ENCODE measurements at places on chromosomes 6 and 20.

GRCh38 chr20:59939879-59940128 lies 301 bp downstream of the PPP1R3D start:
- DNase-seq = no peak

- DNase-seq = no peak
These were observed 16.8 kb downstream of the TMEM244 start for GRCh38 chr6:129844118-129844891.

GRCh38 chr20:57104113-57104512 lies 162.3 kb downstream of the BMP7 start:
- no peak for DNase-seq

DNA sequence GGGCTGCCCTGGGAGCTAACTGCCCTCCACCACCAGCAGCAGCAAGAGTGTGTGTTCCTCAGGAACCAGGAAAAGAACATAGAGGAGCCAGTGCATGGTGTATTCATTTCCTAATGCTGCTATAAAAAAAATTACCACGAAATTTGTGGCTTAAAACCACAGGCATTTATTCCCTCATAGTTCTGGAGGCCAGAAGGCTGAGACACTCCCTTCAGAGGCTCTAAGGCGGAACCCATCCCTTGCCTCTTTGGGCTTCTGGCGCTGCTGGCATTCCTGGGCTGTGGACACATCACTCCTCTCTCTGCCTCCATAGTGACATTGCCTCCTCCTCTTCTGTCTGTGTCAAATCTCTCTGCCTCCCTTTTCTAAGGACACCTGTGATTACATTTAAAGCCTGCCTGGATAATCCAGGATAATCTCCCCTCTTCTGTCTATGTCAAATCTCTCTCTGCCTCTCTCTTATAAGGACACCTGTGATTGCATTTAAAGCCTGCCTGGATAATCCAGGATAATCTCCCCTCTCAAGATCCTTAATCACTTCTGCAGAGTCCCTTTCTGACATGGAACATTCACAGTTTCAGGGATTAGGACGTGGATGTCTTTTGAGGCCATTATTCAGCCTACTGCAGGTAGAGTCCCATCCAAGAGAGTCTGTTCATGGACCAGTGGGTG lies 54.7 kb downstream of the NDUFAF5 start:
- no peak for DNase-seq

DNA sequence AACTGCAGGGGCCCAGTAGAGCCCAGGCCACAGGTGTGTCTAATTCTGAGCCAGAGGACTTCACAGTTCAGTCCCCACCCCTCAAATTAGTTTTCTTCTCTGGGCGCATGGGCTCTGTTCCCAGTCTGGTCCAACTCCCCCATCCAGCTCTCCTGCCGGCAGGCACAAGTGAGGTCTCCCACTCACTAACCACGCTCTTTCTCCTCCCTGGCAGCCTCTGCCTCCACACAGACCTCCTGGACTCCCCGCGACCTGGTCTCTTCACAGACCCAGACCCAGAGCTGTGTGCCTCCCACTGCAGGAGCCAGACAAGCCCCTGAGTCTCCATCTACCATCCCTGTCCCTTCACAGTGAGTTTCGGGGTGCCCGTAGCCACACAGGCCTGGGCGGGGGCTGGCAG lies 6.2 kb downstream of the NCR2 start:
- DNase-seq = no peak

DNA sequence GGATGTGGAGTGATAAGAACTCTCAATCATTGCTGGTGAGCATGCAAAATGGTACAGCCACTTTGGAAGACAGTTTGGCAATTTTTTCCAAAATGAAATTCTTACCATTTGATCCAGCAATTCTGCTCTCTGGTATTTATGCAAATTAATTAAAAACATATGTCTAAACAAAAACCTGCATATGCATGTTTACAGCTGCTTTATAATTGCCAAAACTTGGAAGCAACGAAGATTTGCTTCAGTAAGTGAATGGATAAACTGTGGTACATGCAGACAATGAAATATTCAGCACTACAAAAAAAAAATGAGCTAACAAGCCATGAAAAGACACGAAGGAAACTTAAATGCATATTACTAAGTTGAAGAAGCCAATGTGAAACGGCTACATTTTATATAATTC lies 55.5 kb upstream of the SMLR1 start:
- no peak for DNase-seq

GRCh38 chr6:137715589-137716045 lies 151.4 kb upstream of the TNFAIP3 start:
- DNase-seq = no peak

- DNase-seq = no peak
These were observed 73.1 kb downstream of the TPBG start for GRCh38 chr6:82436740-82437139.

DNA sequence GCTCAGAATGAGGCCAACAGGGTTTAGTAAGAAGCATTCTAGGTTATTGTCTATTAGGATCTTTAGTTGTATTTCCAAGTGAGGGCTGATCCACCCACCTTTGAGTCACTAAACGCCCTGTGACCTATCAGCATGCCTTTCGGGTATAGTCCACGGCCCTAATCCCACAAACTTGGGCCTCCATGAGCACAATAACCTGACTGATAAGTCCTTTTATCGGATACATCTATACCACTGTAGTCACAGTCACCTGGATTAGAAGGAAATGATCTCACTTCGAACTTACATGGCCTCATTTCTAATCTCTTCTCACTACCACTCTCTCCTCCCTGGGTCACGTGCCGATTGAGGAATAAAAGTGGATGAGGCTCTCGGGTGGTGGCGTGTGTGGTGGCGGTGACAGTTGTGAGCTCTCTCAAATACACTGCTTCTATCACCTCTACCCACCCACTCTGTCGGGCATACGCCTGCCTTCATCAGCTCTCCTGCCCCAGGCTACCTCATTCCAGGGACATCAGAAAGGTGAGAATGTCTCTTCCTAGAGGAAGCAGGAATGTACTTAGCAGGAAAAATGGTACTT lies 65.2 kb downstream of the TRAM2 start:
- no peak for DNase-seq

- DNase-seq = no peak
These were observed 20.3 kb downstream of the PACSIN1 start for GRCh38 chr6:34486106-34486740.

- DNase-seq = no peak
These were observed 45.2 kb downstream of the CDC5L start for GRCh38 chr6:44432726-44433125.

- DNase-seq = no peak
These were observed 483.6 kb upstream of the NOX3 start for GRCh38 chr6:155939253-155939652.

DNA sequence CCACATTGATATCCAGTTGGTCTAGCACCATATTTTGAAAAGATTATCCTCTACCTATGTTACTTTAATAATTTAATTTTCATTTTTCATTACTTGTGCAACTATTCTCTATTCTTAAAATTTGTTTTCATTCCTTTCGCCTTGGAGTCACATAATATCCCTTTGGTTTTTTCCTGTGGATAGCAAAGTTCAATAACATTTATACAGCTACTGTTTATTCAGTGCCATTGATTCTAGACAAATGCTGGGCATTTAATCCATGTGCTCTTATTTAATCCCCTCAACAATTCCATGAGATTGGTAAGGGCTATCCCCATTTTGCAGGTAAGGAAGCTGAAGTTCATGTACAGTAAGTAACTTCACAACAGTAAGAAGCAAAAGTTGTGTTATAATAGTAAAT lies 32.6 kb downstream of the PSMF1 start:
- no peak for DNase-seq

DNA sequence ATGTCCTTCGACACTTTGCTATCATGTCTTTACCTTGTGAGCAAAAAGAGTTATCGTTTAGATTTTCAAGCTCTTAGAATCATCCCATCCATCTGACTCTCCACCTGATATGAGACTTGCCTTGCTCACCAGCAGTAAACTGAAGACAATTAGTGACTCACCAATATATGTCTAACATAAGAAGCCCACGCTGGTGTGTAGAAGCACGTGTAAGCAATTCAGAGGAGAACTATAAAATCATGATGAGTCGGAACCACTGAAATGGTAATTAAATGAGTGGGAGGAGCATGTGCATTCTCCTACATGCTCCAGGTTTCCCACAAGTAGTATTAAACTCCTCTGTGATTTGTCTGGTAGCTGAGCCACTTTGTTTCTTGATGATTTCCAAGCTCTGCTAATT lies 181.6 kb upstream of the RNF217 start:
- DNase-seq = no peak

DNA sequence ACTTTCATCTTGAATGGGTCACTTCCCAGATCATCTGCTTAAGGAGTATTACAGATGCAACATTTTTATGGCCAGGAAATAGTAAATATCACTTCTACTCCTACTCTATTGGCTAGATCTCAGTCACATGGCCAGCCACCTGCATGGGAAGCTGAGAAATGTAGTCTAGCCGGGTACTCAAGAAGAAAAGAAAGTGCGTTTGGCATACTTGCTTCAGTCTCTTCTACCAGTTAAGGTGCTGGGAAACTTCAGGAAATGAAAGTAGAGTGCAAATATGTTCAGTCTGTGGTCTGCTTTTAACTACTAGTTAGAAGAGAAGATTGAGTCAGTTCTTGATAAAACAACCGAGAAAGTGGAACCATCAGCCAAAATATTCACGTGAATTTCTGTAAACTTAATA lies 129.2 kb downstream of the PDSS2 start:
- DNase-seq = no peak

GRCh38 chr6:15518057-15518456 lies 144.8 kb downstream of the DTNBP1 start:
- no peak for DNase-seq

- no peak for DNase-seq
These were observed 2.2 kb downstream of the HMGCLL1 start for GRCh38 chr6:55576811-55577210.

GRCh38 chr6:31197559-31198305 lies 27.2 kb upstream of the POU5F1 start:
- DNase-seq = no peak

DNA sequence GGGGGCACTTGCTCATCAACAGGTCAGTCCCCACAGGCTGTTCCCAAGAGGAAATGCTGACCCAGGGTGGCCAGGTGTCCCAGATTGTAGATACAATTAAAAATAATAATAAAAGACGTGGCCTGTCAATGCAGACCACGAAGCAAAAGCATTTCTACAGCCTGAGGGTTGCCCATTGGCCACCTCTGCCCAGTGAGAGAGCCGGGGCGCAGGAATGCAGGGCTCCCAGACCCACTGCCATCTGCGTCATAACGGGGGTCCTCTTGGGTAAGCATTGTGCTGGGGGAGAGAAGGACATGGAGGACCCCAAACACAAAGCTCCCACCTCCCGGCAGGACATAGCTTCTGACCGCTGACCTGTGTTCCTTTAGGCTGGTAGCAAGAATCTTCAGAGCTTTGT lies 22.9 kb upstream of the AFDN start:
- DNase-seq = no peak

GRCh38 chr6:167399051-167399387 lies 74.1 kb downstream of the TTLL2 start:
- DNase-seq = no peak

- no peak for DNase-seq
These were observed 36.2 kb upstream of the RNF24 start for GRCh38 chr20:4051413-4052138.

GRCh38 chr6:3822747-3823445 lies 26.3 kb upstream of the FAM50B start:
- no peak for DNase-seq

GRCh38 chr20:48171626-48172356 lies 386.5 kb upstream of the SULF2 start:
- no peak for DNase-seq

DNA sequence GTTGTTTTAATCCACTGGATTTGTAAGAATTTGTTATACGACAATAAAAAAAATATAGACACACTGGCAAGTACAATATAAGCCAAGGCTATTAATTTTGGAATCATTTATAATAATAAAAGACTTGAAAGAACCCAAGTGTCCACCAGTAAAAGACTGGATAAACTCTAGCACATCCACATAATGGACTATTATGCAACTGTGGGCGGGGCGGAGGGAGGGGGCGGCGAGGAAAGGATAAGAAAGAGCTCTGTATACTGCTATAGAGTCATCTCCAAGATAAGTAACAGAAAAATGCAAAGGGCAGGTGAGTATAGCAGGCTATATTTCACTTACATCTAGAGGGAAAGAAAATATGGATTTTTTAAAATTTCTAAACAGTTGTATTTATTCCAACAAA lies 123.3 kb downstream of the TBC1D32 start:
- no peak for DNase-seq

DNA sequence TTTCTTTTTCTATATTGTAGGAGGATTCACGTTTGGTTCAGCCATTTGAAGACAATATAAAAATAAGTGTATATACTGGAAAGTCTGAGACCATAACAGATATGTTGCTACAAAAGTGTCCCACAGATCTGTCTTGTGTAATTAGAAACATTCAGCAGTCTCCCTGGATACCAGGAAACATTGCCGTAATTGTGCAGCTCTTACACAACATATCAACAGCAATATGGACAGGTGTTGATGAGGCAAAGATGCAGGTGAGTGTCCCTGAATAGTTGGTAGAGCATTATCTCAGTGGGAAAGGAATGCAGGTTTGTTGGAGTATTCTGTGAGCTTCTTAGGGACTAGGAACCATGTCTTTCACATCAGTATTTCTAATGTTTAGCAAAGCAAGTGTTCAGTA lies 18.3 kb upstream of the ADGRF4 start:
- no peak for DNase-seq

DNA sequence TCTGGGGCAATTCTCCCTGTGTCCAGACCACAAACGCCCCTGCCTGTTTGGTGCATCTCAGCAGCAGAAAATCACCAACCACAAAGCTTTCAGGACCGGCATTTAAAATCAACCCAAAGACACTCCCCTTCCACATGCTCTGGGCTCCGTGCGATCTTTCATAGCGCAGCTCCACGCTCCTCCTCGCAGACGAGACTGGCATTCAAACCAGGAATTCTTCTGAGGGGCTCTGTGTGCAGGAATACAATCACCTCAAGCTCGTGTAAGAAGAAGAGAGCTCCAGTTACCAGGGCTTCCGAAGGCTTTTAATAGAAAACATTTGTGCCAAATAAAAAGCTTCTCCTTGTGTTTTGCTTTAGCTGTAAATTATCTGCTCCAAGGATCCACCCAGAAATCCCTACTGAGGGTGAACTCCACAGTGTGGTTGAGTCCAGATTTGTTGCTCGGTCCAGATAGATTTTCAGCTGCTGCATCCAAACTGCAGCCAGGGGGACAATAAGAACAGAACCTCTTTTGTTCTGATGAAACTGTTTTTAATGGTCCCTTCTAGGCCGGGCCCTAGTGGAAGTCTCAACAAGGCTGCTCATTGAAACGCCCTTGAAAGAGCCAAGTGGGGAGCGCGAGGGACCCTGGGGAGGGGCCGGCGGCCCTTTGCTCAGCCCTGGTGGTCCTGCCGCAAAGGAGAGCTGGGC lies 16.4 kb upstream of the BMP7 start:
- no peak for DNase-seq

GRCh38 chr6:148242180-148242579 lies 100.5 kb upstream of the SASH1 start:
- no peak for DNase-seq
